Fibroblast of skin of abdomen (primary cell): ENCODE measurements at places on chromosomes 1 and 21.
A peak's percentile ranks its signal among the peaks of the same experiment; 100 is the strongest.

- no peak for DNase-seq
These were observed 114.7 kb downstream of the MAP3K21 start for GRCh38 chr1:233442026-233442780.

- no peak for DNase-seq
These were observed 5.2 kb downstream of the PIGV start for GRCh38 chr1:26792924-26793323.

GRCh38 chr1:111481387-111482221 lies 7.8 kb downstream of the C1orf162 start:
- peak; percentile 57 for DNase-seq

GRCh38 chr1:14970115-14970798 lies 183.3 kb upstream of the TMEM51 start:
- peak; percentile 94 for DNase-seq

DNA sequence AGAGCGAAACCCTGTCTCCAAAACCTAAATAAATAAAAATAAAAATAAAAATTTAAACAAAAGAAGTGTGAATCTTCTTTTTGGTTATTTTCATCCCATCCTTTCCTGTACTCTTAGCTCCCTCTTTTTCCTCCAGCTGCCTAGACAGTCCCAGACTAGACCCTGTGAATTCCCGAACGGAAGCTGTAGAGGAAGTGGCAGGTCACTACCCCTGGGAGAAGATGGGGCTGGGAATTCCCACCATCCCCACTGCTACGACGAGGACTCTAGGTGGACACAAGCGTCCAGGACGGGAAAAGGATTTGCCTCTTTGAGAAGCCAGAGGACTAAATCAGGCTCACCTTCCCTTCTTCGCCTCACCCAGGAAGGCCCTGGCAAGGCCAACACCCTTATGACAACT lies 12.6 kb downstream of the RHBDL2 start:
- DNase-seq = no peak

- no peak for DNase-seq
These were observed 339.2 kb upstream of the AJAP1 start for GRCh38 chr1:4315202-4315601.

DNA sequence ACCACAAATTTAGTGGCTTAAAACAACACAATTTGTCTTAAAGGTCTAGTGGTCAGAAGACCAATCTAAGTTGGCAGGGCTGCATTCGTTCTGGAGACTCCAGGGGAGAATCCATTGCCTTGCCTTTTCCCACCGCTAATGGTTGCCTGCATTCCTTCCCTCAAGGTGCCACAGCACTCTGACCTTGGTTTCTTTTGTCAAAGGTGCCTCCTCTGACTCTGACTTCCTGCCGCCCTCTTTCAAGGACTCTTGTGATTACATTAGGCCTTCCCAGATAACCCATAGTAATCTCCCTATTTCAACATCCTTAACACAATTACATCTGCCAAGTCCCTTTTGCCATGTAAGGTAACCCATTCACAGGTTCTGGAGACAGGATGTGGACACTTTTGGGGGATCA lies 145.3 kb downstream of the S1PR1 start:
- DNase-seq = no peak

GRCh38 chr1:53319296-53320101 lies 8.4 kb downstream of the LRP8 start:
- no peak for DNase-seq

DNA sequence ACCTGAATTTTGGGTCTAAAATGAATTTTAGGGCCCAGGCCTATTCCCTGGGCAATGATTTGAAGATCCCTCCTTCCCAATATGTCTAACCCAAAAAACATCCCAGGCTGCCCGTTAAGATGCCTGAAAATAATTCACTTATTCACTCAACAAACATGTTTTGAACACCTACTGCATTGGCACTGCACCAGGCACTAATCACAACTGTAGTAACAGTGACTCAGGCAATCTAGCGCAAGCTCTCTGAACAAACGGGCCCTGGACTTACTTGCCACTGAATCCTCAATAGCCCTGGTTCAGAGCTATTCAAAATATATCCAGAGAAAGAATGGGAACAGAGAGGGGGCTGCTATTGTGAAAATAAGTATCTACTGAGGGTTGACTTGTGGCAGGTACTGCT lies 4.2 kb downstream of the CD244 start:
- no peak for DNase-seq

- DNase-seq = peak; percentile 28
These were observed 80.9 kb downstream of the MTR start for GRCh38 chr1:236875975-236876374.

- DNase-seq = peak; percentile 78
These were observed 231.2 kb upstream of the USP24 start for GRCh38 chr1:55446351-55446750.

GRCh38 chr1:111193712-111194480 lies 6.5 kb downstream of the DENND2D start:
- no peak for DNase-seq

GRCh38 chr1:219088778-219089557 lies 84.7 kb upstream of the LYPLAL1 start:
- DNase-seq = peak; percentile 90

DNA sequence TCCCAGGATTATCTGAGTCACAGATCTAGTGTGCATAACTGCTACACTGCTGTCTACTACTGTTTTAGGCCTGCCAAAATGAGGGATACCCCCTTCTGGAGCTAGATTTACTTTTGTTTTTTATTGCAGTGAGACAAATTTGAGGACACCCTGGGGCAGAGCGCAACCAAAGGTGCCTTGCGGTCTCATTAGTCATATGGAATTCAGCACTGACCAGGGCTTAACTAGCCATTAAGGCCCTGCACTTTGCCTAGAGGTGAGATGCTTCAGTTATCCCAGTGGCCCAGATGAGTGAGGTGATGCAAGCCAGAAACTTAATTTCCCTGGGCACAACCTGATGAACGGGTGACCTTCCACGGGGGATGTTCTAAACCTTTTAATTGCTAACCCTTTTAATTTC lies 998 bp upstream of the SPAG17 start:
- DNase-seq = no peak

GRCh38 chr1:67342076-67342890 lies 34.6 kb downstream of the IL12RB2 start:
- no peak for DNase-seq

DNA sequence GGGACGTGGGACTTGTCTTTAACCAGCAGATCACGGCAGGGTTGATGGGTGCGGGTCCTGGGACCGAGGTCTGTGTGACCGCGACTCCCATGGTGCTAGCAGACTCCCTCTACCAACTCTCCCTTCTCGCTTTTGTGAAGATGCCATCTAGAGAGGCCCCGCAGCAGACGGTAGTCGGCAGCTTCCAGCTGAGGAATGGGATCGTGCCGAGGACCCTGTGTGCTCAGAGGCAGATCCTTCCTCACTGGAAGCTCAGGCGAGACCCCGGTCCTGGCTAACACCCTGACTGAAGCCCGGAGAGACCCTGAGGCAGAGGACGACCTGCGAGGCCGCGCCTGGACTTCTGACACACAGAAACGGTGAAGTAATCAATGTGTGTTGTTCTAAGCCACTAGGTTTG lies 12.5 kb upstream of the SPATC1L start:
- no peak for DNase-seq

DNA sequence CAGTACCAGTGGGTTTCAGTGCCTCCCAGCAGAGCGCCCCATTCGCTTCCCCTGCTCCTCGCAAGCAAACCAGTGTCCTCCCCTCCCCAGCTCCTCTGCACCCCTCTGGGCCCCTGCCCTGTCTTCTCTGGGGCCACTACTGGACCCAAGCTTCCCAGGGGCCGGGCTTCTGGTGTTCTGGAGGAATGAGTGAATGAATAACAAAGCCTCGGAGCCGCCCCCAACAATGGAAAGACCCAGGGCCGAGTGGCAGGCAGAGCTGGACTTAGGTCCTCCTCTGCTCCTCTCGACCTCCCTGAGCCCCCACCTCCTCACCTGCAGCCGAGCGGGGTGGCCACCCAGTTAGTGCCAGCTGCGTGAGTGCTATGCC lies 37.6 kb downstream of the MATN1 start:
- DNase-seq = no peak
